ENCODE measurements at places on chromosomes 11 and 22.

GRCh38 chr22:25875461-25875860 lies 133.5 kb downstream of the MYO18B start:
- DNase-seq: no peak

DNA sequence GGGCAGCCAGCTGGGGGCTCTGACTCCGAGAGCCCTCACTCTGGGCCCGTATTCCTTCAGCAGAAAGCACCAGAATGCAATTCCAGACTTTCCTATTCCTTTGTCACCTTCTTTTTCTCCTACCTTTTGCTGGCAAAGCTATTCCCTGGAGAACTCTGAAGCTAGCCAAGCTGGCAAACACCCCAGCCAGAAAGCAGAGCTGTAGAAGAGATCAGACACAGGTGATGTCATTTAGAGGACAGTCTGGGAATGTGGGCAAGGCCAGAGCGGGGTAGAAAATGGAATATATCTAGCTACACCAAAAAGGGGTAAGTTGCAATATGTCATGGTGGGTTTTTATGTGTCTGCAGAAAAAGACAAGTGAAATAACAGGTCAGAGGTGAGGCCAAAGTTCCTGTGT lies 205.1 kb downstream of the NXPE2 start:
- DNase-seq: no peak

- no peak for DNase-seq
Observed at GRCh38 chr11:76459846-76460245, 15.0 kb downstream of the EMSY start.

DNA sequence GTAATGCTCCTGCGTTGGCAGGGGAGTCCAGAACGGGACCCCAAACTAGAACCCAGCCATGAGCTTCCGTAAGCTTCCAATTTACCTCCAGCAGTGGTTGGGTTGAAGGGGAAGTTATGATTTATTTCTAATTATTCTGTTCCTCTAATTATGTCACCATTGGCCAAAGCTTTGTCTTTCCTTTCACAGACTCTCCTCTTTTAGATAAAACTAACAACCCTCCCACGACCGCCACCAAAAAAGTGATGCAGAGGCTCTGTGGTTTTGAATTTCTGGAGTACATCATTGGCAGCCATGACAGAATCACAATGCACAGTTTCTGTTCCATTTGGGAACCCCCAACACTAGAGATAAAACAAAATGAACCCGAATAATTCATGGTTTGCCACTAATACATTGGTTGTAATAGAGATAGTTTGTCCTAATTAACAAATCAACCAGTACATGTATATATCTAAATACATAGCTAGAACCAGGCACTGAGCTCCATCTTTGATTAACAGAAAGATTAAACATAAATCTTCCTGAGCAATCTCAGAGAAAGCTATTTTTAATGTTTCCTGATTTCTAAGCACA lies 64.3 kb downstream of the ETS1 start:
- no peak for DNase-seq

- peak; percentile 53 for DNase-seq
Observed at GRCh38 chr22:45670981-45671782, 452 bp upstream of the ATXN10 start.

DNA sequence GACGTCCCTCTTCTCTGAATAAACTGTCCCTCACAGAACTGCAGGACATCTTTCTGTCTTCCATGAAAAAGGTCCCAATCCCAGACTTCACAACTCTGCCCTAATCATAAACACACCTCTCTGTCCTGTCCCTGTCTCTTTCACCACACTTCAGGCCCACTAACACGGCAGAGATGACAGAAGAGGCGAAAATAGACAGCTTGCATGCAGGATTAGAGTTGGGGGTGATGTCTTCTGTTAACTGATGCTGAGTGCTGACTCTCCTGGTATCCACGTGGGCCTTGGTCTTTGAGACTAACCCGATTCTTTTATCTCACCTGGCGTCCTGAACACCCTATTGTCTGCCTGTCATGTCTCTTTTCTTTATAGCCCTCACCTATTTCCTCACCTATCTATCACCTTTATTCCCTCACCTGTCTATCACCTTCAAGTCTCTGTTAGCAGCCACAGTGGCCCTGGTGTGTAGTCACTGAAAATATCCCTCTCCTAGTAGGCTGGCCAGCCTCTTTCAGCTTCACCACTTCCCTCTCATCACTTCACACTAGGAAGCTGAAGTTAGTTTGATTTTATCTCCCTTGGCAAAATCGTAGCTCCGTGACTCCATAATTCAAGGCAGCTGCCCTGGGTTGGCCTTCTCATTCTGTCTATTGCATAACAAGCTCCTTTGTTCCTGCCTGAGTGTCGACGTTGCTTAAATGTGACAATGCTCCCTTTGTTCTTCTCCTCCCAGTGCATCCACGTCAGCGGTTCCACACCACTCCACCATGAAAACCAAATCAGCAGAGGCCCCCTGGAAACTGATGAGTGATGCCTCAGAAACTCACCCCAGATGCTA lies 30.6 kb upstream of the DRD2 start:
- peak; percentile 2 for DNase-seq

DNA sequence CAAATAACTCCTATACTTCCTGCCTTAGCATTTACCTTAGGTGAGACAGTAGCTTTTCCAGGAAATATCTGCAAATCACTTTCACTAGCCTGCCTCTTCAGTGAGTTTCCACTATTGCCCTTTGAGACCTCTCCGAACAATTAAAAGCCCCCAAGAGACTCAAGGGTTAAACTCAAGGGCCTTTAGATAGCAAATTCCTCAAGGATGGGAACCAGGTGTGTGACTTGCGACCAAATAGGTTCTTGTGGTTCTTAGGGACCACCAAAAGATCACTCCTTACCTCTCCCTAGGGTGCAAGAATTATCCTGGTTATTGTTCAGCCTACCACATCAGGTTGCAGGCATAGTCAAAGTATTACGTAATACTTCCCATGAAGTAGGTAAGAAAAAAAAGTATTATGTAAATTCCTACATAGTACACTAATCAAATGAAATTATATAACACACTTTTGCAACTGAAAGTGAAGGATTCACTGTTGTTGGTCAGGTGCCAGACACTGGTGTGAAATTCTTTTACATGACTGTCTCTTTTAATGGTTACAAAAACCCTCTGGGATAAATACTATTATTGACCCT lies 1.4 kb upstream of the RDX start:
- no peak for DNase-seq

DNA sequence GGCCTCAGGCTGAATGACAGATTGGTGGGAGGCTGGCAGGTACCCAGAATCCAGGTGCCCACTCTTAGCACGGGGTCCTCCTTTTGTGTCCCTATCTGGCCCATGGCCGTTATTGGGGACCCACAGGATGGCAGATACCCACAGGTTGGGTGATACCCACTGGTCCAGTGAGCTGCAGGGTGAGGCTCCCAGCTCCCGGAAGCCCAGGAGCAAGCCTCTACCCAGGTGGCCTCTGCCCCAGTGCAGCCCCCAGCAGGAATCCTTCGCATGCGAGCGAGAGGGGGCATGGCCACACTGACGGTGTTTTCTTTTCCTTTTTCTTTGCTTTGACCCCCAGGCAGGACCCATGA lies 116.1 kb downstream of the PHF21B start:
- no peak for DNase-seq

GRCh38 chr11:33579101-33579500 lies 121.5 kb downstream of the C11orf91 start:
- no peak for DNase-seq

DNA sequence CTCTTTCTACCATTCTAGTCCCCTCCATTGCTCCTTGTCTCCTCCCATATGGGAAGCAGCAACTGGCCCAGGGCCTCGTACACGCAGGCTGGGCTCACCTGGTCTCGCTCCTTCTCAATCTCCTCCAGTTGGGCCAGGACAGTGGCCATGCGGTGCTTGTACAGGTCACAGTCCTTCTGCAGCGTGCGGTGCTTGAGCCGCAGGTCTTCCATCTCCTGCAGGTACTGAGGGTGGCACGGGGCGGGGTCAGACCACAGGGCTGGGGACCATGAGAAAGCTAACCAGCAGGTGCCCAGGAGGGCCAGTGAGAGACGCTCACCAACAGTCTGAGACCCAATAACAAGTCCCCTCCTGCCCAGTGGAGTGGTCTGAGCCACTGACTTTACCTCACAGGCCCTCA lies 11.5 kb downstream of the CARD10 start:
- no peak for DNase-seq

DNA sequence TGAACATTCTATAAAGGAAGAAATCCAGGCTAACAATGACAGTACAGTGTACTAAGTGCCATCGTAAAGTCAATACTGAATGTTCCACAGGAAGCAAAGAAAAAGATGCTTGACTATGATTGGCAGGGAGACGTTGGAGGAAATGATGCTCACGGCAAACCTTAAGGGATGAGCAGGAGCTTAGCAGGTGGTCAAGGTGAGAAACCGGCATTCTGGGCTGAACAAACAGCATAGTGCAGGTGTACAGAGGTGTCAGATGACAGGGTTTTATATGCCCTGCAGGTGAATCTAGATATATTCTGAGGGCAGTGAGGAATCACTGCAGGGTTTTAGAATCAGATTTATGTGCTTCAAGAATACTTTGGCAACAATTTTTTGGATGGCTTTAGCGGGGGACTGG lies 85.3 kb upstream of the HEPHL1 start:
- DNase-seq: no peak

GRCh38 chr22:44033287-44033686 lies 9.2 kb downstream of the PARVB start:
- no peak for DNase-seq

GRCh38 chr11:32279672-32280071 lies 155.7 kb downstream of the WT1 start:
- no peak for DNase-seq

DNA sequence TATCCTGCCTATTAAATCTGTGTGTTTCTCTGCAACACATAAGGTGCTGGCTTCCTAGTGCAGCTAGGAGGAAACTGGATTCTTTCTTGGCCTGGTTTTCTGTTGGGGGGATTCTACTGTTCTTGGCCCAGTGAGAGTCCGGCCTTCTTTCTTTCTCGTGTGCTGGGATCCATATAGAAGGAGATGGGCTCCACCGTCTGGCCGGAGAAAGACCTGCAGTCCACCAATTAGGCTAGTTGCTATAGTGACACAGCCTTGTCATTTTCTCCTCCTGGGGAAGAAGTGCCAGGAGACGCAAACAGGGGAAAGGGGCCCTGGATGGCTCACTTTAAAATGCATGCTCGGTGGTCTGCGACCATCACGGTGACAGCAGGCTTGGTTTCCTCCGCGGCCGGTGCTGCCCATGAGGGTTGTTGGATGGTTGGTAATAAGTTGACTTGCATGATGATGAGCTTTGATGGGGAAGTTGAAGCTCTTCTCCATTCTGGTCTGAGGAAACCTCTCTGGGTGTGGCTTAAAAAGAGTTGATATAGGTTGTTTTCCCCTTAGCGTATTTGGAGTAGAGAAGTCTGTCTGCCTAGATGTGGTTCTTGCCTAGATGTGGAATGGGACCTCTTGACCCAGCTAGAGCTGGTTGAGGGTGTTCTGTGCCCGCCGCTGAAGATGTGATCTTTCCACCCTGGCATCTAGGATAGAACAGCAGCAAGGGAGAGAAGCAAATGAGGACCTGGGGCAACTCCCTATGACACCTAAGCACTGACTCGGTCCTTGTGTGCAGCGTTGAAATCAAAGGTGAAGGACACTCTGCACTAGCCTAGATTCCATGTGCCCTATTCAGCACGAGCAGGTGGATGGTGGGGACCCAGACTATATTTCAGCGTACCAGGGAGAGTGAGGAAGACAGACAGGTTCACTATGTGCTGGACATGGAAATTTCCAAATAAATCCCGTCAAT lies 1335.0 kb downstream of the BRD1 start:
- peak; percentile 84 for DNase-seq

GRCh38 chr11:119856681-119857485 lies 127.9 kb upstream of the NECTIN1 start:
- no peak for DNase-seq

DNA sequence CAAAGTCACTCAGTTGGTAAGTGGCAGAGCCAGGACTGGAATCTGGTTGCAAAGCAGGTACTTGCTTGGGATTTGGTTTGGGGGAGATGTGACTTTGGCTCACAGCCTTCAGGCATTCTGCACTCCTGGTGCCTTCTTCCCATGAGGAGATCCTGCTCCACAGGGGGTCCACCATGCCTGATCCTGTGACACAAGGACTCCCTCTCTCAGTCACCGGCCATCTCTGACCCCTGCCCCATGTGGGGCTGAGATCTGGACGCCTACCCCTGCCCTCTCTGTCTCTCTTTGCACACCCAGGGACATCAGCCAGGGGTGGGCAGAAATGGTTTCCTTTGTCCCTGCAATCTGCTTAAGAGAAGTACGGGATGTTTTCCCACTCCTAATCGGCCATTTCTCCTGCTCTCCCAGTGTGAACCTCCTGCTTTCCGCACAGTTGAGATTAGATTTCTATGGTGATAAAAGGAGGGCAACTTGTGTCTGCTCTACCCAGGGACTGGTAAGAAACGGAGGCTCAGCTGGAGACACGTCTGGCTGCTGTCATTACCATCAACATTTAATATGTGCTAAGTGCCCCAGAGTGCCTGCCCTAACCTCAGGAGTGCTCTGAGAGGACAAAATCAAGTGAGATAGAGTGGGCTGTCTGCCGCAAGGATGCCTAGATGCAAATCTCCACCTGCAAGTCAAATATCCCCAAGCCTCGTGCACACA lies 11.1 kb upstream of the FXYD6 start:
- no peak for DNase-seq

DNA sequence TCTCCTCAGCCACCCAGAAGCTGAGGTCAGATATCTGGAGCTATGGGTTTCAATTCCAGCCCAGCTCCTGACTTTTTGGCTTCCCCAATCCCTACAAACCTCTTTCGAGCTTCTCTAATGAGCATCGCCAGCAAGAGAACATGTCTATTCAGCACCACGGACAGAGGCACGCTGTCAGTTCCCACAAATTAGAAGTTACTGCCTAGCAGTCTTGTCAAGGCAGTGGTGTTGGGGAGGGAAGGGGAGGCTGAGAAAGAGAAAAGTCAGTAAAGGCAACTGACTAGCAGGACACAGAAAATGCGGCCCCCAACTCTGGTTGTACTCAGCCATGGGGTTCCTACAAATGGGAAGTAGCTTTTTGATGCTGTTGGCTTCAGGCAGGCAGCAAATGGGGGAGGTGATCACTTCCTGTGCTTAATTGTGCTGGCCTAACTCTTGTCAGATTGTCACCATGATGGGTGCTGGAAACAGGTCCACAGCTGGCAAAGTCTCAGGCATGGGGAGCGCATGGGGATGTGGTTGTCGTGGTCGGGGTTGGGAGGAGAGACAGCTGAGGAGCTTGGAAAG lies 205.9 kb downstream of the ST3GAL4 start:
- peak; percentile 76 for DNase-seq

GRCh38 chr11:80338231-80338630 lies 897.4 kb upstream of the TENM4 start:
- no peak for DNase-seq

- no peak for DNase-seq
Observed at GRCh38 chr22:24725736-24726135, 48.8 kb downstream of the PIWIL3 start.
